ENCODE measurements at places on chromosomes 13 and 19.
A peak's percentile ranks its signal among the peaks of the same experiment; 100 is the strongest.

DNA sequence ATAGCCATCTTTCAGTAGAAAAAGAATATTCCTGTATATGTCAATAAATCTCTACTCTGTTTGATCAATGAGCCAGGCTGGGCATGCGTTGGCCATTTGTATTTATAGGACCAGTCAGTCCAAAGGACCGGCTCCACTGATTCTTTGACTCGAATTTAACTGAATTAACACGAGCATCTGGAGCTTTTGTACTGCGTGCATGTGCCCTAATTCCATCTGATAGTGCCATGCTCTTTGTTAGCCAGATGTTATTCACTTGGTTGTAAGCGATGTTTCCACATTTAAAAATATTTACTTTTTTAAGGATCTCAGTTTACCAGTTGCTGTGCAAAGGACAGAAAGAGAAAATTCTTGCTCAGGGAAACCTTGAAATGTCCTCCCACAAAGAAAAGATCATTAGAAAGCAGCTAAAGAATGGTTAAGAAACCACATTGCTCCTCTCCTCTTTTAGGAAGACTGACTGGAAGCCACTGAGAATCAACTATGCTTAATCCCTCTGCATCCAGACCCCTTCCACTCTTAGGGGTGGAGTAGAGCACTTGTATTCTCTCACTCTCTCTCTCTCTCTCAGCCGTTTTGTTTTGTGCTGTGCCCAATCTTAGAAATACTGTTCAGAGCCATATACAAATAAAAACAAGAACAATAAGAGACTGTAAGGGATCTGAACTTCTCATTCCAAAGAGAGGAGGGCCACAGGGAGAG, 165.8 kb downstream of the DCLK1 start:
- DNase-seq, result no peak

- DNase-seq, result no peak
These were observed 4.6 kb downstream of the PCDH9 start for GRCh38 chr13:67225252-67226159.

DNA sequence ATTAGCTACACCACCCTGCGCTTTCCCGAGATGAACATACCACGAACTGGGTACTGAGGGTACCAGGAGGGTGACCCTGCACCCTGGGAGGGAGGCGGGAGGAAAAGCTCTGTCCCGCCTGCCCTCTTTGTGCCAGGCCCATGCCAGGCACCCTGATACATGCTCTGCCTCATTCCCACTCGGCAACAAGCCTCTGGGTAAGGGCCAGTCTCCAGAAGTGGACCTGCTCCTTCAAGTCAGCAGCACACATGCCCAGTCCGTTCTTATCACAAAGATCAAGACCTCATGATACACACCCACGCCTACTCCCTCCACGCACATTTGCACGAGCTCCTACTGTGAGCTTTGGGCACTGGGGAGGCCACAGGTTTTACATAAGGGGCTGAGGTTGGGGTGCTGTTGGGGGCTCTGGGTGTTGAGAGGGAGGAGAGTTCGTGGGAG, 2.0 kb upstream of the FFAR1 start:
- no peak for DNase-seq

DNA sequence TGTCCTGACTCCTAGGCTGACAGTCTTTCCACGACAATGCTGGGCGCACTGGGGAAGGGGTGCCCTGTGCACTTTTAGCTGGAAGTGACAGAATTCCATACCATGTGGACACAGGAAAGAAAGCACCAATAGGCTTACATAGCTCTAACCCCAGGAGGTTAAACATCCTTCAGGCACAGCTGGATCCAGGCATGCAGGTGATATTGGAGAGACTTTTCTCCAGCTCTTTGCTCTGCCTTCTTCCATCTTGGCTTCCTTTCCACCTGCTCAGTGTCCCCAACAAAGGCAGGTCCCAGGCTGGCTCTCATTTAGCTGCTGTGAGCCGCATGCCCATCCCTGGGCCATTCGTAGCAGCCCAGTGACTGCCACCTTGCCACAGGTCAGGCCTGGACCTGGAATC, 61.1 kb upstream of the LDLR start:
- no peak for DNase-seq

DNA sequence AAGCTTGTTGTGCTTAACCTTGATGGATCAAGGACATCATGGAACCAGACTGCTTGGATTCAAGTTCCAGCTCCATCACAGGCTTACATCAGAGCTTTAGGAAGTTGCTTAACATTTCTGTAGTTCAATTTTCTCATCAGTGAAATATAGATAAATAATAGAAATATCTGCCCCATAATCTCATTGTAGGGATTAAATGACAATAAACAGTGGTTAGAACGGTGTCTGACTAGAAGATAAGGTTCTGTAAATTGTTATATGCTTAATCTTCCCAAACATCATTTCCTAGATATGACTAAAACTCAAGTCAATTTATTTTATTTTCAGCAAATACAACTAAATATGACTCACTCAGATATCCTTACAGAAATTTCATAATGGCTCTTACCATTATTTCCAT, 83.5 kb downstream of the SLITRK1 start:
- no peak for DNase-seq

- no peak for DNase-seq
These were observed 23.7 kb upstream of the GPR18 start for GRCh38 chr13:99281811-99282263.

GRCh38 chr19:17209126-17210036, 5.8 kb upstream of the USE1 start:
- peak; percentile 27 for DNase-seq

DNA sequence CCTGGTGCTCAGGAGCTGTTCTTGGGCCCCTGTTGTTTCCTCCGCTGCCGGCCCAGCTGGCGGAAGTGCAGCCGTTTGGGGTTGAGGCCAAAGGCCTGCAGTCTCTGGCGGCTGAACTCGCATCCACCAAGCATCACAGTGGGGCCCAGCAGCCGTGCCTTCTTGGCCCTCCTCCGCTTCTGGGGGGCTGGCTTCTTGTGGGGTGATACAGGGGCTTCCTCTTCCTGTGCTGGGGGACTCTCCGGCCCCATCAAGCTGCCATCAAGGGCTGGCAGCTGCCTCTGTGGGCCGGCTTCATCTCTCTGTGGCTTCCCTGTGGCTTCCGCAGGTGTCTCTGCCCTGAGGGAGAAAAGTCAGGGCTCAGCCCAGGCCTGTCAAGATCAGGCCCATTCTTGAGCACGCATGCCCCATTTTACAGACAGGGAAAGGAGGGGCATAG, 10.3 kb downstream of the ATG4D start:
- DNase-seq, result no peak

- DNase-seq, result no peak
These were observed 7.2 kb upstream of the ACER1 start for GRCh38 chr19:6340493-6341201.

- DNase-seq, result no peak
These were observed 192.4 kb downstream of the ZNF536 start for GRCh38 chr19:30564551-30565011.

DNA sequence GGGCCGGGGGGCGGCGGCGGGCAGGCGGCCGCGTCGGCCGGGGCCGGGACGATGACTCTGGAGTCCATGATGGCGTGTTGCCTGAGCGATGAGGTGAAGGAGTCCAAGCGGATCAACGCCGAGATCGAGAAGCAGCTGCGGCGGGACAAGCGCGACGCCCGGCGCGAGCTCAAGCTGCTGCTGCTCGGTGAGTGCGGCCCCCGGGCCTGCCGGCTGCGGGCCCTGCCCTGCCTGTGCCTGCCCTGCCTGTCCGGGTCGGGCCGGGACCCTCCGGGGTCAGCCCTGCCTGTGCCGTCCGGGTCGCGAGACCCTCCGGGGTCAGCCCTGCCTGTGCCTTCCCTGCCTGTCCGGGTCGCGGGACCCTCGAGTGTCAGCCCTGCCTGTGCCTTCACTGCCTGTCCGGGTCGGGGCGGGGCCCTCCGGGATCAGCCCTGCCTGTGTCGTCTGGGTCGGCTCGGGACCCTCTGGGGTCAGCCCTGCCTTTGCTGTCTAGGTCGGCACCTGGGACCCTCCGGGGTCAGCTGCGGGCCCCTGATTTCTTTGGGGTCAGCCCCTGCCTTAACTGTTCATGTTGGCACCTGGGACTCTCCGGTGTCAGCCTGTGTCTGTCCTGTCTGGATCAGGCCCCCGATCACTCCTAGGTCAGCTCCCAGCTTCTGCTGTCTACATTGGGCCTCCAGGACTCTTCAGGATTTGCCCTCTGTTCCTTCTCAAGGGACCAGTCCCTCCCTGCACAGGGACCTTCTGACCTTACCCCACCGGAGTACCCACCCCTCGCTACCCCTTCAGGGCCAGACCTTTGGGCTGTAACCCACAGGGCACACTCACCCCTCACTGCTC, 659 bp downstream of the GNA11 start:
- no peak for DNase-seq

- no peak for DNase-seq
These were observed 7.7 kb upstream of the TBC1D4 start for GRCh38 chr13:75489502-75490263.

- DNase-seq, result no peak
These were observed 9.8 kb downstream of the KCTD15 start for GRCh38 chr19:33806434-33806881.

GRCh38 chr19:48997972-48998371, 4.3 kb downstream of the RUVBL2 start:
- peak; percentile 31 for DNase-seq

GRCh38 chr19:35195830-35196229, 32.7 kb downstream of the FAM187B start:
- no peak for DNase-seq

GRCh38 chr13:20939662-20940061, 37.1 kb upstream of the XPO4 start:
- no peak for DNase-seq

- no peak for DNase-seq
These were observed 20.6 kb downstream of the EXOC3L2 start for GRCh38 chr19:45224645-45225044.

GRCh38 chr13:25581351-25581750, 209.6 kb downstream of the ATP8A2 start:
- no peak for DNase-seq

GRCh38 chr19:56152644-56153043, 11.6 kb downstream of the ZNF444 start:
- no peak for DNase-seq

DNA sequence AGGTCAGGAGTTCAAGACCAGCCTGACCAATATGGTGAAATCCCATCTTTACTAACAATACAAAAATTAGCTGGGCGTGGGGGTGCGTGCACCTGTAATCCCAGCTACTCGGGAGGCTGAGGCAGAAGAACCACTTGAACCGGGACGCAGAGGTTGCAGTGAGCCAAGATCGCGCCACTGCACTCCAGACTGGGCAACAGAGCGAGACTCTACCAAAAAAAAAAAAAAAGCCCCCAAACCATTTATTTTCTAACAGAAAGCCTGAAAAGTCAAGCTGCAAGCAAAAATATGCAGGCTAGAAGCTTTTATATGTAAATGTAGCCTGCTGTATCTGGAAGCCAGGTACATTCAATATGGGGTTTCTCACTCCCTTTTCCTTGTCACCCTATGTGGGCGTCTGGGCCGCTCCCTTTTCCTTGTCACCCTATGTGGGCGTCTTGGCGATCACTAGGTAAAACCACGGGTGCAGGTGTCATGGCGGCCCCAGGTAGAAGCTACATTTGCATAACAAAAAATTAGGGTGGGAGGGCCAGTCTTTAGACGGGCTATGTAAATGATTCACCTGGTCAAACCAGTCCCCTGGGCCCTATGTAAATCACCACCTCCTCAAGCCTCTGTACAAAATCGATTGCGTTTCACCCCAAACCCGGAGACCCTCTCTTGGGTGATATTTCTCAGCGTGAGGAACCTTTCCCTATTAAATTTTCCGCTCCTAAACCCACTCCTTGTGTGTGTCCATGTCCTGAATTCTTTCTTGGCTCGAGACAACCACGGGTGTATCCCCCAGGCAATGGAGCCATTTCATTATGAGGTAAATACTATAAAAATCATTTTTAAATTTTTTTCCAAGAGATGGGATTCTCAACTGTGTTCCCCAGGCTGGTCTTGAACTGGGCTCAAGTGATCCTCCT, 2.1 kb downstream of the TRIM13 start:
- DNase-seq, result no peak

- DNase-seq, result no peak
These were observed 9.3 kb downstream of the RPS9 start for GRCh38 chr19:54209811-54210494.

DNA sequence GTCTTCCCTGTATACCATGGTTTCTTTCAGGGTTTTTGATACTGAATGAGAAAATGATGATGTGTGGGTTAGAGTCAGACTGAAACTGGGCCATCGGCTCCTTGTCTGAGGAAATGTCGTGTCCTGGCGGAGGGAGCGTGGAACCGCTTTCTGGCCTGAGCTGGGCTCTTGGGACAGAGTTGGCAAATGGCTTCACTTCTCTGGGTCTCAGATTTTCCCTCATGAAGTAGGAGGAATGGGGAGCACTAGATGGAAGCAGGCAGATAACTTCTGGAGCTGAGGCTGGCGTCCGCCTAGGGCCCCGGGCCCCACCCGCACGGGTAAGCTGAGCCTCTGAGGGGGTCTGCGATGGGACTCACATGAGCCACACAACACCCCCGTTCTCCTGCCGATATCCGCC, 133.3 kb upstream of the WASF3 start:
- DNase-seq, result no peak

- DNase-seq, result peak; percentile 47
These were observed at the start of gene ZNF677 for GRCh38 chr19:53254411-53255341. TSS of gene ZNF677 (minus strand) at chr19:53254873. CDS start at chr19:53251550, 3,323 bp downstream.

DNA sequence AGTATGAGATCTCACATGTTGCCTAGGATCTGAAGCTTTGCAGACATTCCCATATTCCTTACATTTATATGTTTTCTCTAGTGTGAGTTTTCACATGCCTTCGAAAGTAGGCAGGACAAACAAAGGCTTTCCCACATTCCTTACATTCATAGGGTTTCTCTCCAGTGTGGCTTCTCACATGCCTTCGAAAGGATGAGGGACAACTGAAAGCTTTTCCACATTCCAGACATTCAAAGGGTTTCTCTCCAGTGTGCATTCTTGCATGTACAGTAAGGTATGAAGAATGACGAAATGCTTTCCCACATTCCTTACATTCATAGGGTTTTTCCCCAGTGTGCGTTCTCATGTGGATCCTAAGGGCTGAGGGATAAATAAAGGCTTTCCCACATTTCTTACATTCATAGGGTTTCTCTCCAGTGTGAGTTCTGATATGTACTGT, 14.2 kb downstream of the ZNF699 start:
- DNase-seq, result no peak

GRCh38 chr13:84393981-84394625, 511.8 kb upstream of the SLITRK1 start:
- no peak for DNase-seq

- no peak for DNase-seq
These were observed 5.7 kb downstream of the NDFIP2 start for GRCh38 chr13:79486433-79487188.

All from stimulated activated CD8-positive, alpha-beta memory T cell treated with anti-CD3 and anti-CD28 coated beads, Interleukin-7, amount 100 ng/mL, for 24 hours (primary cell).